ENCODE measurements at places on chromosomes 3 and 15.

GRCh38 chr15:52360229-52361203 lies 64.9 kb upstream of the MYO5C start:
- no peak for DNase-seq

DNA sequence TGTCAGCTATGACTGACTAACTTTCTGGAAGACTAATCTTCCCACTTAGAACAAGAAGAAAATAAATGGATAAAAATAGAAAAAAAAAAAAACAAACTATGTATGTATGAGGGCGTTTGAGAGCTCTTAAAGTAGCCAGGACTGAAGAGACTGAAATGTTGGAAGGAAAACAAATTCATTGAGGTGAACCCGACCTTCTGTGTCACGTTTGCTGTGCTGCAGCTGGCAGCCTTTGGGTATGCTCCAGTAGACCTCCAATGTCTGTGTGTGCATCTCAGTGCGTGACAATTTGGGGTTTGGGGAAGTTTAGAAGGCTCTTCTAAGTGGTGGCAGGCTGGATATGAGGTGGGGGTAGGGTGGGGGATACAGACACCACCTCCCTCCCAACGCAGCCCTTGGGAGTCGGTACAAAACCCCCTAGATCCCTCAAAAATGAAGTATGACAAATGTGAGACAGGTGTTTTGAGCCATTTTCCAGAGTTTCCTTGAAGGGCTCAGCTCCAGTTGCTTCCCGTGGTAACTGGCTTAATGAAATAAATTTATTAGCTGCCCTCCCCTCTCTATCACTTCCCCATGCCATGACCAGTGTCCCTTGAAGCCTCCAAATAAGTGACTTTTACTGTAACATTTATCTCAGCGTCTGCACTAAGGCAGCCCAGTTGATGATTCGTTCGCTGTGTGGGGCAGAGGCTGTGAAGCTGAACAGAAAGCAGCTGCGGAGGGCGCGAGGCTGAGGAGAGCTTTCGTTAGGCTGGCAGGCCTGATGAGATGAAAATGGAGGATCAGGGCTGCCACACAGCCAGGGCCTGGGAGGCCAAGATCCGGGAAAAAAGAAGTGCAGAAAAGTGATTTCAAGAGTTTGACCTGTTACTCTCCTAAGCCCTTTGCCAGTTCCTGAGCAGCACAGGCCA lies 34.9 kb upstream of the GABRB3 start:
- no peak for DNase-seq

DNA sequence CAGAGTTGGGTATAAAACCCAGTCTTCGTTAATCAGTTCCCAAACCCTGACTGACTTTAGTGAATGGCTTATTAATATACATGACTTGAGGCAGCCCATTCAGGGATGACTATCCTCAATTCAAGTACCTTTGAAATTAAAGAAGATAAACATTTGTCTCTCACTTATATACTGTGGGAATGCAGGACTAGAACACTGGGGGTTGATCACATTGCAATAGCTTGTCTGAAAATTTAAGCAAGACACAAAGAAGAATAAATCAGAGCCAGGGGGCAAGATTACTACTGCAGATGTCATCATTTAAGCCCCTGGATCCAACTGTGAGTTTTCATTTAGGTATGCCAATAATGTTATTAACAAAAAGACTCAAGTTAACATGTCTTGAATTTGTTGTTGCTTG lies 647.7 kb downstream of the ZPLD1 start:
- DNase-seq: no peak

DNA sequence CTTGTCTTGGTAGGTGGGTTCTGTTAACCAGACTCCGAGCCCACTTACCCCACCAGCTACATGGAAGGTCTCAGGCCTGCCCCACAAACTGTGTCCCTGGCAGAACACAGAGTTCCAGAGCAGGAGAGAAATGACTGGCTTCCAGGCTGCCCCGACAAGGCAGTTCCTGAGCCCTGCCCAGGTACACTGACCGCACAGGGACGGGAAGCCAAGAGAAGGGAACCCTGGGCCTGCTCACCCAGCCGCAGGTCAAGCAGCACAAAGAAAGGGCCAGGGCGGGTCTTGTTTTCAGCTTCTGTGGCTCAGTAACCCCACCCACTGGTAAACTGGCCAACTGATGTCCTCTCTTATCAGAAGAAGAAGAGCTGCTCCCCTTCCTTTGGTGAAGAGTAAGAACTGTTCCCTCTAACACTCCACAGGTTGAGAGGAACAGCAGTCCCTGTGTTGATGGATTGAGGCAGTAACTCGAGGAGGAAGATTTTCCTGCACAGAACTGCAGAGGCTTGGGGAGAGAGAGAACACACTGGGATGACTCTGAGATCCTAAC lies 68.4 kb downstream of the CRTC3 start:
- no peak for DNase-seq

DNA sequence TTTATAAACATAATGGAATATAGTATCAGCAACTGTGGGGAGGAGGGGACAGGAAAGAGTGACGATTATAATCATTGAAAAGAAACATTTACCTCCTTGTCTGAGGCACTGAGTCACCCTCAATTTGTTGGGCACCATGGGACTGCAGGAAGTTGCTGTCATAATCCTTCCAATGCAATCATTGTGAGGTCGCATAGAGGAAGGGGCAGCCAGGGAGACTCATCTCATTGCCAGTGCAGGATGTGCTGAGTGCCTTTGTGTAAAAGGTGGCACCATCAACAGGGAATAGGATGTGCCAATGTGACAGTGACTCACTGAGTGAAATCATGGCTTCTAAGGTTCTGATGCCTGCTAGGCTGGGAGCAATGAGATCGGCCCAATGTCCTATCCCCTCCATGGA lies 300.4 kb upstream of the ADAMTS9 start:
- no peak for DNase-seq

DNA sequence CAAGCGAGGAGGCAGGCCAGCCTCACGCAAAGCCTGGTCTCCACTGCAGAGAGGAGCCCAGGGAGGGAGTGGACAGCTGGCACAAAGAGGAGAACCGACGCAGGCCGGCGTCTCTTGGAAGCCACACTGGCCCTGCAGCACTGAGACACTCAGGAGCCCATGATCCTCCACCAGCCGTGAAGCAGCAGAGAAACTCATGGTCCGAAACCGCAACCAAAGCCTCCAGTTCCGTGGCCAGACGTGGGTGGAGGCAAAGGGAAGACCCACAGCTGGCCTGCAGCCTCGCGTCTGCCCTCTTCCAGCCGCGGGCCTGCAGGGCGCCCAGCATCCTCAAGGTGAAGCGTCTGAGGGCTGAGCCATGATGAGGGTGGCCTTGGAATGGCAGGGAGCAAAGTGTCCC lies 62.2 kb upstream of the SEC61A1 start:
- no peak for DNase-seq

- DNase-seq: no peak
Observed at GRCh38 chr3:127483902-127484591, 106.5 kb downstream of the TPRA1 start.

GRCh38 chr3:165635791-165636683 lies 201.2 kb downstream of the BCHE start:
- DNase-seq: no peak

DNA sequence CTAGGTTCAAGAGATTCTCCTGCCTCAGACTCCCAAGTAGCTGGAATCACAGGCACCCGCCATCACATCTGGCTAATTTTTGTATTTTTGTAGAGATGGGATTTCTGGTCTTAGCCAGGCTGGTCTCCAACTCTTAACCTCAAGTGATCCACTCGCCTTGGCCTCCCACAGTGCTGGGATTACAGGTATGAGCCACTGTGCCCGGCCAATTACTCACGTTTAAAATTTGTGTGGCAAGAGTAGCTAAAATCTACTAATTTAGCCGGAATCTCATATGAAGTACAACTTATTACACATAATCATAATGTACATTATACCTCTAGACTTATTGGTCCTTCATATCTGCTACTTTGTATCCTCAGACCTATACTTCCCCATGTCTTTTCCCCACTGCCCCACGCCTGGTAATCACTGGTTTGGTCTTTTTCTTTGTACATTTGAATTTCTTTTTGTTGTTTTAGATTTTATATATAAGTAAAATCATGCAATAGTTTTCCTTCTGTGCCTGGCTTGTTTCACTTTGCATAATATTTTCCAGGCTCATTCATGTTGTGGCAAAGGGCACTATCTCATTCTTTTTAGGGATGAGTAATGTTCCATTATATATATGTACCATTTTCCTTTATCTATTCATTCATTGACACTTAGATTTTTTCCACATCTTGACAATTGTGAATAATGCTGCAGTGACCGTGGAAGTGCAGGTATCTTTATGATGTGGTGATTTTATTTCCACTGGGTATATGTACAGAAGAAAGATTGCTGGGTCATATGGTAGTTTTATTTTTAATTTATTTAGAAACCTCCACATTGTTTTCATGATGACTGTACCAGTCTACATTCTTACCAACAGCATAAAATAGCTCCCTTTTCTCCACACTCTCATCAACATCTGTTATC lies 605.0 kb upstream of the CBLB start:
- DNase-seq: no peak

DNA sequence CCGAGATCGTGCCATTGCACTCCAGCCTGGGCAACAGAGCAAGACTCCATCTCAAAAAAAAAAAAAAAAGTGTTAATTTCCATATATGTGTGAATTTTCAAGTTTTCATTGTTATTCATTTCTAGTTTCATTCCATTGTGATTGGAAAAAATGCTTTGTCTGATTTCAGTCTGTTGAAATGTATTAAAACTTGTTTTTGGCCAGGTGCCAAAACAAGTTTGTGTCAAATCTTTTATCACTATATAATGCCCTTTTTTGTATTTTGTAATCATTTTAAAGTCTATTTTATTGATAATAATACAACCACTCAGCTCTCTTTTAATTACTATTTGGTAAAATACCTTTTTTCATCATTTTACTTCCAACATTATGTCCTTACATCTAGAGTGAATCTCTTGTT lies 42.5 kb downstream of the TFRC start:
- no peak for DNase-seq

DNA sequence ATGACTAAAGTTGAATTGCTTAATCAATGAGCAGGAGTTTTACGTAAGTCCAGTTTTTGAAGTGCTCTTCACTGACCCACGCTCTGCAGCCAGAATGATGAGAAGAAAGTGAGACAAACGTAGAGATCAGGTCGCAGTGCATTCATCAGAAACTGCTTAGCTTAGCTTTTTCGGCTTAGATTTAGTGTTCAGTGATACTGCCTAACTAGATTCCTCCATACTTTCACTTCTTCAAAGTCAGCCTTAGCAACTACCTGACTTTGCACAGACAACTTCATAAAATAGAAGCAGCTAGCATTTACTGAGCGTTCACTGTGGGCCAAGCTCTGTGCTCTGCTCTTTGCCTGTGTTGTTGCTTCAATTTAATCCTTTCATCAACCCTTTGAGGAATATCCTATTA lies 116.1 kb downstream of the KCNH8 start:
- no peak for DNase-seq

DNA sequence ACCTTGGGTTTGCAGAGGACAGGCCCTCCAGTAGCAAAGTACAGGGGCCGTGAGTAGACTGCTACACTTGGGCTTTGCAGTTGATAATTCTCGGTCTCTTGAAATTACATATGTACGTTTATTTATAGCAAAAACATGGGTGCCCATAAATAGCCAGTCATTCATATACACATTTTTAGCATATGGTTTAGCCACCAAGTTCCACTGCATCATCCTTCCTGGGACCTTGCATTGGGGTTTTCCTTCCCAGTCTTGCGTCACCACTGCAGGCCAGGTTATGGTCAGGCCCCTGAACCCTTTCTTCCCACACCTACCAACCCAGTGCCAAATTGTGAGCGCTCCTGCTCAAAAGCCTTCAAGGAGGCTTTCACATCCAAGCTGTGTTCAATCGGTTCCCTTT lies 12.7 kb downstream of the KLHL25 start:
- no peak for DNase-seq

- no peak for DNase-seq
Observed at GRCh38 chr3:52317208-52318000, 1.3 kb downstream of the DNAH1 start.

- no peak for DNase-seq
Observed at GRCh38 chr3:28844298-28845005, 436.4 kb upstream of the RBMS3 start.

All from COR-L47 (cell line).